Panc1 (cell line): ENCODE measurements at places on chromosomes 7 and 10. TPM values are rescaled to one million over a fixed set of nuclear protein-coding genes. Genes with fewer than 3 reads are reported as not detected.

DNA sequence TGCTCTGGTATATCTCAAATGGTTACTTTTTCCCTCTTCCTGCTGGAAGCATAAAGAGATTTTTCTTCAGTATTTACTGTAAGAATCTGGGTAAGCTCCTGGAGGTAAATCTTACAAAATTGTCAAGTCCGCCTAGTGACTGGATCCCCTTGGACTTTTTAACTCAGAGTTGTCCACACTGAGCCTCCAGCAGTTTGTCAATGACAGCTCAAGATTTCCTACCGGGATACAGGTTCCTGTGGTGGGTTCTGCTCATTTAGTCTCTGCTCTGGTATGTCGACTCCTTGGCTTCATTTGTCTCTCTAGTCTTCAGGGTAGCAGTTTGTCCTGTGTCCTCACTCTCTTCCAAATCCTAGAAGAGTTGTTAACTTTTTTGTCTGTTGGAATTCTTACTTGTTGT lies 27.0 kb downstream of the GPR37 start:
- no peaks in the 10 kb centered on the region for H3K36me3 ChIP-seq
- H3K27me3 ChIP-seq: no peaks in the 10 kb centered on the region
- no peak overlapping the region for H3K4me3 ChIP-seq

GRCh38 chr7:117946151-117946633 lies 73.0 kb upstream of the CTTNBP2 start:
- H3K27me3 ChIP-seq: no peaks in the 10 kb centered on the region
- no peaks in the 10 kb centered on the region for H3K4me1 ChIP-seq
- H3K4me3 ChIP-seq: no peak overlapping the region
- H3K27ac ChIP-seq: no peak overlapping the region
- DNase-seq: no peak
- no peaks in the 10 kb centered on the region for H3K36me3 ChIP-seq

DNA sequence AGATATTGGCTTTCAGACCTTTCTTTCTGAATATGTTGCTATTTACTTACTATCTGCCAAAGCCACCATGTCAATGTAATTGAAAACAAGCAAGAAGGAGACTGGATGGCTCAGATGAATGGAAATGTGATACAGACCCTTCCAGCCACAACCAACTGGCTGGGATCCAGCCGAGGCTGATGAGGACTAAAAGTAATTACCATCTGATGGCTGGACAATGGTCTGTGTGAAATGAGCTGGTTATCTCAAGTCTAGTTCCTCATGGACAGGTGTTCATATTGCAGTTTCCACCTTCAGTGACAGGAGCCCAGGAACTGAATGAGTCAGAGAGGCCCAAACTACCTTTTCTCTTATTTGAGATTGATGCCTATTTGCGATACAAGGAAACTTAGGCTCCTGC lies 267.5 kb downstream of the GATA3 start:
- H3K36me3 ChIP-seq: no peaks in the 10 kb centered on the region
- no peak for DNase-seq
- H3K4me3 ChIP-seq: no peak overlapping the region
- H3K4me1 ChIP-seq: no peaks in the 10 kb centered on the region
- no peaks in the 10 kb centered on the region for H3K27me3 ChIP-seq
- no peak overlapping the region for H3K27ac ChIP-seq

GRCh38 chr7:92835261-92835850 lies 1.0 kb downstream of the CDK6 start:
- DNase-seq: no peak
- H3K4me3 ChIP-seq: peak overlapping the region; percentile 97
- H3K4me1 ChIP-seq: peaks cover 20% of the 10 kb centered on the region
- H3K36me3 ChIP-seq: peaks cover 4% of the 10 kb centered on the region

GRCh38 chr10:78231327-78231726 lies 197.7 kb downstream of the RPS24 start:
- no peaks in the 10 kb centered on the region for H3K36me3 ChIP-seq
- H3K4me1 ChIP-seq: no peaks in the 10 kb centered on the region
- no peak overlapping the region for H3K27ac ChIP-seq
- no peaks in the 10 kb centered on the region; the same call in 1 of the 2 replicates for H3K27me3 ChIP-seq
- no peak overlapping the region for H3K4me3 ChIP-seq

- no peak overlapping the region for H3K4me3 ChIP-seq
- H3K4me1 ChIP-seq: no peaks in the 10 kb centered on the region
- DNase-seq: no peak
- H3K36me3 ChIP-seq: no peaks in the 10 kb centered on the region
Observed at GRCh38 chr7:83879063-83879462, 230.1 kb upstream of the SEMA3E start.

GRCh38 chr7:155166673-155167370 lies 96.7 kb downstream of the HTR5A start:
- H3K27ac ChIP-seq: peak overlapping the region; percentile 87
- H3K36me3 ChIP-seq: no peaks in the 10 kb centered on the region
- H3K27me3 ChIP-seq: no peaks in the 10 kb centered on the region
- peaks cover 17% of the 10 kb centered on the region for H3K4me1 ChIP-seq
- peak; percentile 98 for DNase-seq

- DNase-seq: no peak
- H3K27me3 ChIP-seq: no peaks in the 10 kb centered on the region
- no peak overlapping the region for H3K4me3 ChIP-seq
- H3K36me3 ChIP-seq: no peaks in the 10 kb centered on the region
Observed at GRCh38 chr10:8060010-8060703, 5.7 kb downstream of the GATA3 start.

- no peak for DNase-seq
- no peaks in the 10 kb centered on the region for H3K4me1 ChIP-seq
- no peaks in the 10 kb centered on the region for H3K36me3 ChIP-seq
- no peak overlapping the region for H3K27ac ChIP-seq
- H3K27me3 ChIP-seq: no peaks in the 10 kb centered on the region
Observed at GRCh38 chr10:89651916-89652573, 7.0 kb upstream of the PANK1 start.

DNA sequence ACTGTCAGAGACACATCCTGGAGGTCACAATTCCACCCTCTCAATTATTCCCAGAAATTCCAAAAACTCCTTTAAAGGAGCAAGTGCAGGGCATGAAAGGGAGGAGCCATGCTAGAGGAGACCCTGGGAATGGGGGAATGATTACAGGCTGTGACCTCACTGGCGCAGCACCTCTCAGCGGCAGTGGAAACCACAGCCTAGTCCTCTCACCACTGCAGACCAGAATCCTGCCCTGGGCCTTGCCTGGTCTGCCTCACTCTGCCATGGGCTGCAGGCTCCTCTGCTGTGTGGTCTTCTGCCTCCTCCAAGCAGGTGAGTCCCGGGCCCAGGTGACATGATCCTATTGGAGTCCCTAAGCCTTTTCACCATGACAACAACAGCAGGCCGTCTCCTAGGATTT lies 50.5 kb upstream of the PRSS58 start:
- no peaks in the 10 kb centered on the region for H3K4me1 ChIP-seq
- no peak overlapping the region for H3K4me3 ChIP-seq
- H3K36me3 ChIP-seq: no peaks in the 10 kb centered on the region
- no peak overlapping the region for H3K27ac ChIP-seq
- no peaks in the 10 kb centered on the region for H3K27me3 ChIP-seq

- H3K27ac ChIP-seq: no peak overlapping the region
- H3K4me1 ChIP-seq: no peaks in the 10 kb centered on the region
- no peak overlapping the region for H3K4me3 ChIP-seq
- DNase-seq: no peak
Observed at GRCh38 chr7:43296306-43296705, 183.9 kb downstream of the HECW1 start.

DNA sequence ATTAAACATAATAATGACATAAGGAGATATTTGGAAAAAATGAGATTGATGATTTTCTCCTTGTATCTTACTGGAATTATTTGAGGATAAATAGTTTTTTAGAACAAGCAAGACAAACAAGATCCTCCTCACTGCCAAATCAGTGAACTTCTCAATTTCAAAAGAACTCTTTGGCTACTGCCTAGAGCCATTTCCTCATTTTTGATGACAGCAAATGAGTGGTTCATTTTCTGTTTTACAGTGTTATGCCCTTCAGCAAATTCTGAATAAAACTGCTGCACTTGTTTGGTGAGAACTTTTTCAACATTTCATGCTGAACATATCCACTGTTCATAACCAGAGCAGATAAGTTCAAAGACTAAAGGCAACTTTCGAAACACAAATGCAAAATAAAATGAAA lies 42.5 kb upstream of the AHR start:
- H3K27ac ChIP-seq: no peak overlapping the region
- no peaks in the 10 kb centered on the region for H3K27me3 ChIP-seq
- H3K36me3 ChIP-seq: no peaks in the 10 kb centered on the region
- no peak for DNase-seq
- H3K4me3 ChIP-seq: no peak overlapping the region

GRCh38 chr10:45355494-45355893 lies 18.5 kb upstream of the ALOX5 start:
- no peak overlapping the region for H3K4me3 ChIP-seq
- no peak for DNase-seq
- H3K36me3 ChIP-seq: no peaks in the 10 kb centered on the region
- H3K27ac ChIP-seq: no peak overlapping the region
- H3K27me3 ChIP-seq: peaks cover 25% of the 10 kb centered on the region
- H3K4me1 ChIP-seq: no peaks in the 10 kb centered on the region

- H3K27me3 ChIP-seq: no peaks in the 10 kb centered on the region
- DNase-seq: no peak
- no peak overlapping the region for H3K4me3 ChIP-seq
- no peaks in the 10 kb centered on the region; the same call in 1 of the 2 replicates for H3K36me3 ChIP-seq
- H3K4me1 ChIP-seq: no peaks in the 10 kb centered on the region
Observed at GRCh38 chr7:141562036-141562435, 10.8 kb downstream of the AGK start.

DNA sequence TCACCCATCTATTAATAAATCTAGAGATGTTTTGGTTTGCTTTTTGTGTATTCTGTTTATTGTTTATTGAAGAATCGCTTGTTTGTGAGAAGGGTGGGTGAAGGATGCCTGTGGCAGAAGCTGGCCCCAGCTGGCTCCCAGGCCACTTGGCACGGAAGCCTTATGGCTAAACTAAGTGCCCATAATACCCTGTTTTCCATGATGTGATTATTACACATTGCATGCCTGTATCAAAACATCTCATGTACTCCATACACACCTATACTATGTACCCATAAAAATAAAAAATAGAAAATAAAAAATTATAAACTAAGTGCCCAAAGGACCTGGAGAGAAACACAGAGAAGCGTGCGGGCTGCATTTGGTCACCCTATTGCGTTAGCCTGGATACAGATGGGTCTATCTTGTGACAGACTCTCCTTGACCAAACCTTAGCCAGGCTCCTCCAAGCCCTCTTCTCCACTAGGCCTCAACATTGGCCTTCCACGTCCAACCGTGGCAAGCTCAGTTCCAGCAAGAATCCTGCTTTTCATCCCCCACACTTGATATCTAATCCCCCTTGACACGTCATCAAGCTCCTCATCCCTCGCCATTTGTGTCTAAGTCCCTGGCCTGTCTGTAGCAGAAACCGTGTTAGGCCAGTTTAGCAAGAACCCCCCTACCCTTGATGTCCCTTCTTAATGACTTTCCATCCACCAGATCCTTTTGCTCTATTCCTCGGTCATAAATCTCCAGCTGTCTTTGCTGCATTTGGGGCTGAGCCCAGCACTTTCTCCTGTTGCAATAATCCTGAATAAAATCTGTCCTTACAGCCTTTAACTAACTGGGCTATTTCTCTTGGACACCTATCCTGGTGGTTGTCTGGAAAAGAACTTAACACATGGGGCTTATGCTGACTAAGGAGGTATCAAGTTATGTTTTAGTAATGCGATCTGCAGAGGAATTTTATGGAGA lies 245.2 kb downstream of the TNS3 start:
- no peak overlapping the region for H3K27ac ChIP-seq
- no peak for DNase-seq
- H3K27me3 ChIP-seq: no peaks in the 10 kb centered on the region
- no peak overlapping the region for H3K4me3 ChIP-seq

DNA sequence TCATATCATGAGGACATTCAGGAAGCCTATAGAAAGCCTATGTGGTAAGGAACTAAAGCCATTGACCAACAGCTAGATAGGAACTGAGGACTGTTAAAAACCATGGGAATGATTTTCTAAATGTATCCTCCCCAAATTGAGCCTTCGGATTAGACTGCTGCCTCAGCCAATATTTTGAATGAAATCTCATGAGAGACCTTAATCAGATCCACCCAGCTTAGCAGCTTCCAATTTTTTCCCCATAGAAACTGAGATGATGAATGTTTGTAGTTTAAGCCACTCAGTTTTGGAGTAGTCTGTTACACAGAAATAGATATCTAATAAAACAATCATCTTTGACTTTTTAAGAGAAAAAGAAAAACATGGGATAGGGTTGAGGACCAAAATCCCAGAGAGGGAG lies 292.0 kb downstream of the HPSE2 start:
- H3K4me1 ChIP-seq: no peaks in the 10 kb centered on the region
- H3K27ac ChIP-seq: no peak overlapping the region
- H3K36me3 ChIP-seq: no peaks in the 10 kb centered on the region
- no peak for DNase-seq
- no peak overlapping the region for H3K4me3 ChIP-seq

- no peaks in the 10 kb centered on the region for H3K27me3 ChIP-seq
- no peak overlapping the region for H3K4me3 ChIP-seq
- no peaks in the 10 kb centered on the region for H3K4me1 ChIP-seq
- no peak overlapping the region for H3K27ac ChIP-seq
- H3K36me3 ChIP-seq: no peaks in the 10 kb centered on the region
Observed at GRCh38 chr10:110268971-110269370, 35.7 kb downstream of the SMNDC1 start.

- no peak for DNase-seq
- H3K27ac ChIP-seq: no peak overlapping the region
- H3K27me3 ChIP-seq: no peaks in the 10 kb centered on the region
- peaks cover 4% of the 10 kb centered on the region; the same call in 1 of the 2 replicates for H3K4me1 ChIP-seq
Observed at GRCh38 chr10:24984906-24985305, 31.1 kb downstream of the ENKUR start.

The TMEM229A gene
- total RNA-seq: not detected

The EGFR gene
- total RNA-seq: 156 TPM

The GIMAP8 gene
- total RNA-seq: 0.10 TPM

The UPK3BL1 gene
- 23.1 TPM for total RNA-seq

The TAS2R41 gene
- not detected for total RNA-seq

The GPC2 gene
- 7.9 TPM for total RNA-seq

The CYP2C9 gene
- total RNA-seq: 0.41 TPM

The OR2A42 gene
- total RNA-seq: not detected

The CDNF gene
- total RNA-seq: 0.39 TPM

The ITGB8 gene
- total RNA-seq: 4.9 TPM
